SHP77 (cell line): ENCODE measurements at places on chromosomes 3 and 15.

DNA sequence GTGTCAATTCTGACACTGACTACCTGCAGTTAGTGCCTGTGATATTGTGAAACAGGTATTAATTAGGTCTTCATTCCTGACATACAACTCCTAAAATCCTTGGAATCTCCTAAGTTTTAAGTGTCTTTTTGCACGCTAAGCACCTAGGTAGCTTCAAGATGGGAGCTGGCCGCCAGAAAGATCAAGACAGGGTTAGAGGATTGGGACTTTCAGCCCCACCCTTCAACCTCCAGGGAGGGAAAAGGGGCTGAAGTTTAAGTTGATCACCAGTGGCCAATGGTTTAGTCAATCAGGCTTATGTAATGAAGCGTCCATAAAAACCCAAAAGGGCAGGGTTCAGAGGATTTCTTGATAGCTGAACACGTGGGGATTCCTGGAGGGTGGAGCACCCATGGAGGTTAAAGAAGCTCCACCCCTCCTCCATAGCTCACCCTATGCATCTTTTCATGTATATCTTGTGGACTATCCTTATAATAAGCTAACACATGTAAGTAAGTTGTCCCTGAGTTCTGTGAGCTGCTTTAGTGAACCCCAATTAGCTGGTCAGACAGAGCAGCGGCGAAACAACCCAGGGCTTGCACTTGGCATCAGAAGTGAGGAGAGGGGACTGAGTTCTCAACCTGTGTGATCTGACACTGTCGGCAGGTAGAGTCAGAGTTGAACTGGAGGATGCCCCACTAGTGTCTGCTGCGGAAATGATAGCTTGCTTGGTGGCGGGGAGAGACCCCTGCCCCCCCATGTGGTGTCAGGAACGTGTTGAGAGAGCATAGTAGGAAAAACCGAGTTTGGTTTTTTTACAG lies 12.8 kb upstream of the SRP14 start:
- DNase-seq, result no peak

DNA sequence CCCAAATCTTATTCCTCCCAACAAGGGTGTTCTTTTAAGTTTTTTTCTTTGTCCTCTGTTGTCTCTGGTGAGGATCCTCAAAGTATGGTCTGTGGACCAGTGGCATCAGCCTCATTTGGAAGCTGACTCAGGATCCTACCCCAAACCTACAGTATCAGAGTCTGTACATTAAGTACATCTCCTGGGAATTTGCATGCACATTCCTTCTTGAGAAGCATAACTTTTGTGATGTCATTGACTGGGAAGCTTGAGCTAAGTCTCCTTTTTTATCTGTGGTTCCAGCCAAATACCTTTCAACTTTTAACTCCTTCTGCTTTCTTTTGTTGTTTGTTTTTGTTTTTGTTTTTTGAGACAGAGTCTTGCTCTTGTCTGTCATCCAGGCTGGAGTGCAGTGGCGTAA lies 40.5 kb downstream of the ARMC8 start:
- DNase-seq, result no peak

- DNase-seq, result no peak
Observed at GRCh38 chr3:13495351-13495813, 15.3 kb downstream of the HDAC11 start.

DNA sequence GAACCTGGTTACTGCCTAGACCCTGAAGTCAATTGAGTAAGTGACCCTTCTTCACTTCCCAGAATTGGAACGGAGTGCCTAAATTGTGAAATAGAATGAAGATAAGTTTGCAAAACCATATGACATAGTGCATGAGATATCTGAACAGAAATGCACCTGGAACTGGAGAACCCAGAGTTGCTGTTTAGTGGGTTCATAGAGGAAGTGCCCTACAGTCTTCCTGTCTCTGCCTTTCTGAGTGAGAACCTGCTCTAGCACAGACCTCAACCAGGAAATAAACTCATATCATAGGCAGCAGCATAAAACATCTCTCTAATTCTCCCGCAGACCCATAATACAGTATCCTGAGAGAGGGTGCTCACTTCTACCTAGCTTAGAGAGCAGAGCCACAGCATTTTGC lies 82.9 kb downstream of the EOMES start:
- DNase-seq, result no peak

DNA sequence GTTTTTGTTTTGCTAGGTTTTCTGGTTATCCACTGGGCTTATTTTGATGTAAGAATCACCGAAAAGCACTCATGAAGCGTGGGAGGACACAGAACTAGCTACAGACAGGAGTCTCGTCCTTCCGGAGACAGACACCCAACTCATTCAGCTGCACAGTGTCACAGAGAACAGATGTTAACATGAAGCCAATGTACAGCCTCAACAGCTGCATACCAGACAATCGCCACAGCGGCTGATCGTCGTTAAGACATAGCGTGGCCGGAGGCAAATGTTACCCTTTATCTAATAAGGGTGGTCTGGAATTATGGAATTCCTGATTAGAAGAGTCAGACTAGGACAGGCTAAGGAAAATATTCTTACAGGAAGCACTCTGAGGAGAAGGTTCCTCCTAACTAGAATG lies 1.1 kb upstream of the PYGO1 start:
- DNase-seq, result no peak

- no peak for DNase-seq
Observed at GRCh38 chr3:85835857-85836440, 877.2 kb downstream of the CADM2 start.

DNA sequence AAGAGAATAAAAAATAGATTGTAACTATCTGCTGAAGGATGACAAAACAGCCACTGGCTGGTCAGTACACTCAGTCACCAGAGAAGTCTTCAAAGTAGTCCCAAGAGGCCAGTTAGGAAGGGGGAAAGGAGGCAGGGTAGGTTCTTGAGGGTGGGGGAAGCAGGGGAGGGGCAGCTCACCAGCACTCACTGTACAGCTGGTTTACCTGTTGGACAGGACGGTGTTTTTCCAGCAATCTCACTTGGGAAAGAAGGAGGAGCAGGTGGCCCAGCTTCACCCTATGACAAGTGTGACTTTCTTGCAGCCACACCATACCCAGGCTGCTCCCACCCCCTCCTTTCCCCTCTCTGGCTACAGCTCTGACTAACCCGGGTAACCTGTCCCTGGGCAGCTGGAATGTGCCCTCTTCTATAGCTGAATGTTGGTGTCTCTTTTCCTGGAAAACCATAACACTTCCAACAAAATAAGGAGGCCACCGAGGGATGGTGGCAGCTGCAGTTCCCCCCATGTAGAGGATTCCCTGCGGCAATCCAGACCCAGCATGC lies 203.4 kb upstream of the NSMCE3 start:
- no peak for DNase-seq

DNA sequence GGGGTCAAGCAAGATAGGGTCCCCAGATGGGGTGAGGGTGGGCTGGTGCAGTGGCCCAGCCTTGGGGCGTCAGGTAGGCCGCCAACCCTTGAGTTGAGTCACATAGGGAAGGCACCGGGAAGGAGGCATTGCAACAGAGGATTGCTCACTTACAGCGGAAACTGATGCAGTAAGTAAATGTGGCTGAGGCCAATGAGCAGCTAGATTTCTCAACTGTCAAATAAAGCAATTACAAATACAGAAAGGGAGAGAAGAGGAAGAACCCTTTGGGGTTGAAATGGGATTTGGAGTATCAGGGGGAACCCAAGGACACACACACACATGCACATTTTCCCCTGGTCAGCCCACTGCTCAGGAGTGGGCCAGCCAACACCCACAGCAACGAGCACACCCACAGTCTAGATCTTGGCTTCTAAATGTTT lies 44.0 kb downstream of the CHSY1 start:
- DNase-seq, result no peak

- DNase-seq, result no peak
Observed at GRCh38 chr15:89165677-89166076, 55.7 kb downstream of the RLBP1 start.

DNA sequence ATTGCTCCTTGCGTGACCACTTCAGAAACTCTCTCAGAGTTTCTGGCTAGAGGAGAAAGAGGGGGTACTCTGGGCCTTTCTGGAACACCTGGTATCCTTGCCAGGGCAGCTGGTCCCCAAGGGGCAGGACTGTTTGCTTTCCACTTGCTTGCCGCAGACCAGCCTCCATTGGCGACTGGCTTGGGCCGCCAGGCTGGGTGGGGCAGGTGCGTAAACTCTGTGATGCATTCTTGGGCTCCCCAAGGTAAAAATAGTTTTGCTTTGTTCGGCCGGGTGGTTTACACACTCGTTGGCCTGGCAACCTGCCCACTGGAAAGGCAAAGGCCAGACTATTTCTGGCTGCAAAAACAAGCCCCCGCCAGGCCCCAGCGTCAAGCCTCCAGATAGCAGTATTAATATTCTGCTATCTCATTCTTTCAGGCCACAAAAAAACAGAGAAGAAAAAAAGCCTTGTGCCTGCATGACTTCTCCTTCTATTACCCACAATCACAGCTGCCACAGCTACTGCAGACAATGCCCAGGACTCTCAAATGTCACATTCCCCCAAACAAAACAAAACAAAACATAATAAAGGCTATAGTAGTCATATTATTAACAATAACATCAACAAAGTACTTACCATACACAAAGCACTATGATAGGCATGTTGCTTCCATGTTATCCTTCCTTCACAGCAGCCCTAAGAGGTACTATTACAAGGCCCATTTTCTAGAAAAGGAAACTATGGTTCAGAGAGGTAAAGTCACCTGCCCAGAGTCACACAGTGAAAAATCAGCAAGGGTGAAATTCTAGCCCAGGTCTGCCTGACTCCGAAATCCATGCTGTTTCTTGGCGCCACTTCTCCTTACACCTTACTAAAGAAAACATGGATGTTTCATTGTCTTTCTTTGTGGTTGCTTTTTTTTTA lies 14.0 kb upstream of the SSUH2 start:
- DNase-seq, result peak; percentile 95
